ENCODE measurements at places on chromosomes 7 and 10.

DNA sequence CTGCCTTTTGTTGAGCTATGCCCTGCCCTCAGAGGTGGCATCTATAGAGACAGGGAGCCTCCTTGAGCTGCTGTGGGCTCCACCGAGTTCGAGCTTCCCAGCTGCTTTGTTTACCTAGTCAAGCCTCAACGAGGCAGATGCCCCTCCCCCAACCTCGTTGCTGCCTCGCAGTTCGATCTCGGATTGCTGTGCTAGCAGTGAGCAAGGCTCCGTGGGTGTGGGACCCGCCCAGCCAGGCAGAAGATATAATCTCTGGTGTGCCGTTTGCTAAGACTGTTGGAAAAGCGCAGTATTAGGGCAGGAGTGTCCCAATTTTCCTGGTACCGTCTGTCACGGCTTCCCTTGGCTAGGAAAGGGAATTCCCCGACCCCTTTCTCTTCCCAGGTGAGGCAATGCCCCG lies 88.4 kb upstream of the CDK6 start:
- DNase-seq: no peak

DNA sequence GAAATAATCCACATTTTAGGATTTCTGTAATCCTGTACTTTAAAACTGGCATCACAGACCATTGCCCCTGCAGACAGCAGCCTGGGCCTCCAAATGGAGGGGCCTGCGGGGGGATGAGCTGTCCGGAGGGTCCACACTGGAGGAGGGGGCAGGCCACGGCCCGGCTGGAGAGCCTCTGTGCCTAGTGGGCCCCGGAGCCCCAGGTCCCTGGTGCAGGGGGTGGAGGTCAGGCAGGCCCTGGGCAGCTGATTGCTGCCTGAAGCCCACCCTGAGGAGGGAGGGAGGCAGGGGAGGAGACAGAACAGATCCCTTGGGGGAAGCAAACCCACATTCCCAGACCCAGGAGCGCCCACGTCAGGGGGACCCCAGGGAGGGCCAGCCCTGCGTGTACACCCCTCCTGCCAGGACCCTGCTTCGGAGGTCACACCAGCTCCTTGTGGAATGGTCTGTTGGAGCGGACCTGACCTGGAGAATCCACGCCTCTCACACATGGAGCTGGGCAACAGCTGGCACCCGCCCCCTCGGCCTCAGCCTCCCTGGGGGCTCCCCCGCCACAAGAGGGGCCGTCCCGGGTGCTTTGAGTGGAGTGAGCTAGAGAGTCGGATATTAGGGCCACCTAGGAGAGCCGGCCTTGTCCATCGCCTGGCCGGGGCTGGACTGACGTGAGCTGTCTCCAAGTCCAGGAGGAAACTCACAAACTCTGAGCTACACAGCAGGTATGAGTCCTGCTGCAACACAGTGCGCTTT lies 12.2 kb upstream of the FAM20C start:
- no peak for DNase-seq

DNA sequence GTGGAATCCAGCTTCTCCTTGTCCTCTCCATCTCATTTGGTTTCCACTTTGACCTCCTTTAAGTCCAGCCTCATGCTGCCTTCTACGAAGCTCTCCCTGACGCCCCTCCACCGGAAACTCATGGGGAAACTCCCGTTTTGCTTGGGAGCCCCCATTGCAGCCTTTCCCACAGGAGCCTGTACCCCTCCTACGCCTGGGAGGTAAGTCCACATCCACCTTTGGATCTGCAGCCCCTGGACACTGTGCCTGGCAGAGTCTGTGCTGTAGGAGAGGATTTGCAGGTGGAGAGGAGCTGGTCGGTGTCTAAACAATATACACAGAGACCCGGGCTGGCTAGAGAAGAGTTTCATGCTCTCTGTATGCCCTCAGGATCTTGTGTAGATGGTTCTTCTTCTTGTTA lies 296.1 kb downstream of the GLRX3 start:
- peak; percentile 28 for DNase-seq

DNA sequence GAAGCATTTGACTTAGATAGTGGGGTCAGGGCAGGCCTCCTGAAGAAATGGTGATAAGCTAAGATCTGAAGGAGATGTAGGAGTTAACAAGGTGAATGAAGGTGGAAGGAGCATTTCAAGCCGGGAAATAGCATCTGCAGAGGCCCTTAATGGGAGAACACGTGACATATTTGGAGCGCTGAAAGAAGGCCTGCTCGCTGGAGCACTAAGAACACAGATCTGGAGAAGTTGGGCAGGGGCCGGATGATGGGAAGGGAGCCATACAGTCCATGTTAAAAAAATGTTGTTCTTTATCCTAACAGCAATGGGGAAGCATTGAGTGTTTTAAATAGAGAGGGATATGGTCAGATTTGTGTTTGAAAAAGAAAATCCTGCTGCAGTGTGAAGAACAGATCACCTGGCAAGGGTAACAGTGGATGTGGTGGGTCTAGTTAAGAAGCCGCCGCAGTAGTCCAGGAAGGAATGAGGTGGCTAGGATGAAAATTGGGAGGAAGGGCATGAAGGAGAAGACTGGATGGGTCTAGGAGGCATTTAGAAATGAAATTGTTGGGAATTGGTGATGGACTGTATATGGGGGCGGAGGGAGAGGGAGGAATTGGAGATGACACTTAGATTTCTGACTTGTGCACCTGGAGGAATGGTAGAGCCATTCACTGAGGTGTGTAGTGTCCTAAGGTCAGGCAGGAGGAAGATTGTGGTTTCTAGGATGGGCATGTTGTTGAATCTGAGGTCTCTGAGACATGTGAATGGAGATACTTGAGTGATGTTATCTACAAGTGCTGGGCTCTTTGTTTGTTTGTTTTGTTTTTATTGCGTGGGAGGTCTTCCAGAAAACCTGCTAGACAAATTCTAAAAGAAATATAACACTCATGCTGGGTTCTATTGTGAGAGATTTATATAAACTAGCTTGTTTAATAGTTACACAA lies 58.4 kb downstream of the MET start:
- no peak for DNase-seq

DNA sequence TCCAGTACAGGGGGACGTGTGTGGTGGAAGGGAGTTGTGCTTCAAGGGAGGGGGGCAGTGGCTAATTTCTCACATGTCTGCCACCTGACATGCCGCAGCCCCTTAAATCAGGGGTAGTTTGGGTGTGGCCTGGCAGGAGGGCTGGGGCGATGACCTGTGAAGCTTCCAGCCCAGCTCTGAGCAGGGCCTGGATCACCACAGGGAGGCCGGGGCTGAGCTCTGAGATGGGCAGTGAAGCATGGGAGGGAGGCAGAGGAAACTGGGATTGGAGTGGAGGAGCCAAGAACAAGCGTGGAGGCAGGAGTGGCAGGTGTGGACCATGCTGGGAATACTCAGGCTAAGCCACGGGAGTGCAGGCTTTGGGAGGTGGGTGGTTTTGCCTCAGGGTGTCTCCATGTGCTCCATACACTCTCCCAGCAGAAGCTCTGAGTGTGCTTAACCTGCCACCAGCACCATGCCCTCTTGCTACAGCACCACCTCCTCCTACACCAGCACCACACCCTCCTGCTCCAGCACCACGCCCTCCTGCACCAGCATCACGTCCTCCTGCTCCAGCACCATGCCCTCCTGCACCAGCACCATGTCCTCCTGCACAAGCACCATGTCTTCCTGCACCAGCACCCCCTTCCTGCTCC lies 99.3 kb upstream of the SHH start:
- DNase-seq: no peak

- no peak for DNase-seq
Measured at GRCh38 chr7:128938544-128939074, 882 bp downstream of the IRF5 start.

GRCh38 chr10:125707541-125708468 lies 11.7 kb upstream of the EDRF1 start:
- DNase-seq: no peak

DNA sequence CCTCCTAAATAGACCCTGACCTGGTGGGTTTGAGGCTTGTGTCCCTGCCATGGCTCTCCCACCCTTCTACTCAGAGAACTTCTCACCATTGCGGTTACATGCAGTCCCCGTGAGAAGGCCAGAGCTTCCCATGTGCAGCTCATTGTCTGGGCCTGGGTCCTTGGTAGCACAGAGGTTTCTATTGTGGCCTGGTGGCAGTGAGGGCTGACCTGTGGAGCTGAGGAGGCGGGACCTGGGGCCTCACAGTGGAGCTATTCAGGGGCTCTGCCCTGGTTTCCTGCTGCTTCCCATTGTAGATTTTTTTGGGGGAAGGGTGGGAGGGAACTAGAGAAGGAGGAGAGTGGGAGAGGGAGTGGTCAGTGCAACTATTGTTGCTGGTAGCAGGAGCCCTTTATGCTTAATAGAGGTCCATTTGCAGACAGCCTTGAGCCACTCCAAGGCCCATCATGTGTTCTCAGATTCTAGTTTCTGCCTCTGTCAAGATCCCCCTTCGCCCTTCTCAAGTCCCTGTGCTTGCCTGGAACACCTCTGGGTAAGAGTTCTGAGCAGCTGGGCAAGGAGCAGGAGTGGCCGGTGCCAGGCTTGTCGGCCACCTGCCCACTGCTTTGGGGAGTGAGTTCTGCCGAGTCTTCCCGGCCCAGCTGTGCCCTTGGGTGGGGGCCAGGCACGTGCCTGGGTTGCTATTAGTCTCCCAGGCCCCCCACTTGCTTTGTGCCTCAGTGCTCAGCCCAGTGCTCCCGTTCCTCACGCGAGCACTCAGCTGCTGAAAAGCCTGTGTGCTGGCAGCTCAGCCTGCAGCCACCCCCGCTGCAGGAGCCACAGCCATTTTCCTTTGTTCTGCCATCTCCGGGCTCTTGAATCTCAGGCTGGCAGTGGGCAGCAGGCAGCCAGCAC lies 10.7 kb downstream of the TSPAN14 start:
- peak; percentile 72 for DNase-seq

DNA sequence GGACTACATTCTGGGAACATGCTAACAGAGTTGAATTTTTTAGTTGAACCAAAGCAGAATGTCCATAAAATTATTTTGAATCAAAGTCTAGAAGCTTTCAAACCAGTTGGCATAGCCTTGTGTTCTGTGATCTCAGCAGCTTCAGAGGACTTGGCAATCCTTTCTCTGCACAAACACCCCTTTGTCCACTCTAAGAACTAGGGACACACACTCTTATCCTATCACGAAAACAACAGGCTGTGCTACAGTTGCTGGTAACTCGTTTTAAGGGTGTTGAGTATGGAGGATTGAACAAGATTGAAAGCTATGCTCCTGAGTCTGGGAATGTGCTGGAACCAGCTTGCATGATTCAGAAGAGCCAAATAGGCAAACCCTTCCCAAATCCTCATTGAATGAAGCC lies 76.4 kb upstream of the PRSS58 start:
- DNase-seq: no peak

DNA sequence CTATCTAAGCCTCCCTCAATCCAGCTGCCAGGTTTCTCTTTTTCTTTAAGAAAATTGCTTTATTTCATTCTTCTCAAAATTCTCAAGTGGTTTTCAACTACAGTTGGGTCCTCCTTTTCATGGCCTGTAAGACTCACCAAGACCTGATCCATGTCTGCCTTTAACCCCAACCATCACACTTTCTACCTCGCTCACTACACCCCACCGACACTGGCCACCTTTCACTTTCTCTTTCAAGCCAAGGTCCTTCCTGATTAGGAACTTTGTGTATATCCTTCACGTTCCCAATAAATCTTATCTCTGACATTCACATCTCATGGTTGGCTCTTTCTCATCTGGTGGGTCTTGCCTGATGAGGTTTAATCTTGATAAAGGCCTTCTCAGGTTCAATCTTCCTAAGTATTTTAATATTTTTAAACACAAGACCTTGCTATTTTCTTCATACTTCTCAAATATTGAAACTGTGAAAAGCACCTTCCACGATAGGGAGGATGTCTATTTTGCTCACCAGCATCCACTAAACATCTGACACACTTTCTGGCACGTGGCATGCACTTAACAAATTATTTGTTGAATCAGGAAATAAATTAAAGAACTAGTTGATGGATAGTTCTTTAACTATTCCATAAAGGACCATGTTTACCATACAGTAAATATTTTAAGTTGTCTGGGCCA lies 624.8 kb downstream of the GRID1 start:
- no peak for DNase-seq

GRCh38 chr10:121900443-121901174 lies 27.2 kb downstream of the ATE1 start:
- no peak for DNase-seq

- DNase-seq: no peak
Measured at GRCh38 chr10:9390516-9390915, 1336.0 kb downstream of the GATA3 start.

DNA sequence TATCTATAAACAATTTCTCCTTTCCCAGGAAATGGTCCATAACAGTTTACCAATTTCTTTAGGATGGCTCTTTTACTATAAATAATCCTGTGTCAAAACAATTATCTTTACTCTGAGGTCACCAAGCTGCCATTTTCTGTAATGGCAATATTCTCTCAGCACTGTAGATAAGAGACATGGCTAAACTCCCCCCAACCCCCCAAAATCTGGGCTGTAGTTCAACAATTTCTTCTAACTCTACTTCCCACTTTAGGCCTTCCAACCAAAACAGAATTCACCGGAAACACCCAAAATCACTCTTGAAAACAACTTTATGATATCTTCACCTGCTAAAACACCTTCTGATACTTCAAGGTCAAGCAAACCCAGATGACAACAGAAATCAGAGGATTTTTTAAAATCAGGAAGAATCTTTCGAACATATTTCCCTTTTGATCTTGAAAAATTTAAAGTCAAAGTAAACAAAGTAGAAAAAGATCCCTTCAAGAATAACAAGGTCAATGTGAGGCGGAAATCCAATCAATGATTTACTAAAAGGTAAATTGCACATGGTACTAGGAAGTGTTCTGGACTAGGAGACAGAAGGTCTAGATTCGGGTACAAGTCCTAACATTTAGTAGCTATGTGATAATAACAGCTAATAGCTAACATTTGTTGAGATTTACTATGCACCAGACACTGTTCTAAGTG lies 176.8 kb downstream of the CPEB3 start:
- DNase-seq: no peak

- no peak for DNase-seq
Measured at GRCh38 chr10:95291365-95292039, 699 bp upstream of the PDLIM1 start.

- no peak for DNase-seq
Measured at GRCh38 chr7:45890902-45891461, 2.7 kb downstream of the IGFBP1 start.

- no peak for DNase-seq
Measured at GRCh38 chr10:108662975-108663374, 1260.3 kb downstream of the XPNPEP1 start.

GRCh38 chr10:88090568-88091214 lies 227.3 kb downstream of the PTEN start:
- DNase-seq: no peak

DNA sequence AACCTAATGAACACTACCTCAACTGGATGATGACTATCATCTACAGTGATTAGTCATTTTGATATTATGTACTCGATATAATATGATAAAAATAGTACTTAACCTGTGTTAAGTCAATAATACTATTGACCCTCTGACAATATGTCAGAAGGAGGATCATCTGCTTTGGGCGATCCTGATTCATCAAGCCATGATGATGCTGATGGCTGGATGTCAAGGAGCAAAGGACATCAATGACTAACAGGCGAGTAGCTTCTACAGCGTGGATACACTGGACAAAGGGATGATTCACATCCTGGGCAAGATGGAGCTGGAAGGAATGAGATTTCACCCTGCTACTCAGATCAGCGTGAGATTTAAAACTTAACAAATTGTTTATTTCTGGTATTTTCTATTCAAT lies 94.4 kb upstream of the SKAP2 start:
- DNase-seq: no peak
